Astrocyte of the hippocampus (primary cell): ENCODE measurements at places on chromosomes 3 and 15.

DNA sequence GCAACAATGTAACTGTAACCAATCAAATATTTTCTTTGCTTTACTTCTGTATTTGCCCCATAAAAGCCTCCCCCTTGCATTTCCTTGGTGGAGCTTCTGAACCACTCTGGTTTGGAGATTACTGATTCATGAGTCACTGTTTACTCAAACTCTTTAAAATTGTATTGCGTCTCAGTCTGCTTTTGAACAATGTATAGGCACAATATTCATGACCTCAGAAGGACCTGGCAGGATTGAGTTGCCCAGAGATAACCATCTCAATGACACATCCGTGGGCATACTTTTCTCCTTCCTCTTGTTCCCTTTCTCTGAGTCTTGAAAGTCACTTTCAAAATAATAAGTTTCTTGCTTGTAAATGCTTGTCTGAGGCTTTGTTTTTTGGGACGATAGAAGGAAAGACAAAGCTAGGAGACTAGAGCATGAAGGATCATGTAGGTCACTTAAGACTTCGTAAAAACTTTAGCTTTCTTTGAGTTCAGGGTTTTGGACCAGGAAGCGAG is 57.1 kb upstream of the POU1F1 start:
- peak; percentile 81 for DNase-seq

DNA sequence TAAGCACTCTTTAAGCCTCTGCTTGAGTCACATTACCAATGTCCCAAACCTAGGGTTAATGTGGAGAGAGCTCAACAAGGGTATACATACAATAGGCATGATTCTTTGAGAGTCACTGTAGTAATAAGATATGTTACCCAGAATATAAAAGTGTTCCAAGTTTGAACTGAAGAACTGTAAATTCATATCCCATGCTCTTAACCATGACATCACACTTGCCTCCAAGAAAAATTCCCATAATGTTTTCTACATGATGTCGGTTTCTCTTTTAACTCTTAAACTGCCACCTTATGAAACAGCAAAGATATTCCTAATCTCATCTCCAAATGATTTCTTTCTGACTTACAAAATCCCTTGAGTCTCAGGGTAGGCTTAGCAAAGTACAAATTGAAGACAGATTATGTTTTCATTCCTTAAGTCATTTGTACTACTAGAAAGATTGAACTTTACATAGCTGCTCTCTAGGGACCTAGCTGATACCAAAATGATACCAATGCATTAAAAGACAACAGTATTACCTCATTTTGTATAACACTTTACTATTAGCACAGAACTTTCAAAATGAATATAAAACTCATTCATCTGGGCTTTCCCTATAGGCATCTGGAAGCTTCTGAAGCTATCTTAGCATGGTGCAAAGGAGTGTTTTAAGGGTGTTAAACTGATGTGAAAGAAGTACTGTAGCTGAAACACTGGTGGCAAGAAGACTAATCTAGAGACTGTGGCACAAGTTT is 127.1 kb downstream of the KCNMB2 start:
- no peak for DNase-seq

- DNase-seq: peak; percentile 78
Observed at GRCh38 chr3:124202754-124203153, 210.8 kb upstream of the ROPN1 start.

GRCh38 chr3:14452740-14453710 is 50.6 kb downstream of the SLC6A6 start:
- peak; percentile 98 for DNase-seq

DNA sequence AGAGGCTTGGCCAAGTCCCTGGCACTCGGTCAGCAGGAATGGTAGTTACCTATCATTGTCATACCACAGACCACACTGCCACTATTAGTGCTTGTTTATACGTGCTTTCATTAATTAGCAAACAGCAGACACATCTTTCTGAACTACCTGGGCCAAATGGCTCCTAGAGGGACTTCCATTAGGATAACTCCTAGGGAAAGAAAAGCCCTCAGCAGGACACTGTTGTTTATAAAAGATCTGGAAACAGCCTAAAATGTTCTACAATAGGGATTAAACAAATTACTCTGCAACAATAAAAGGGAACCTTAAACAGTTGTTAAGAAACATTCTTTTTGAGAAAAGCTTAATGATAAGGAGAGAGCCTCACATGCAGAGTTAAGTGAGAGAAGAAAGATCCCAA is 38.5 kb downstream of the ARHGEF3 start:
- DNase-seq: no peak

DNA sequence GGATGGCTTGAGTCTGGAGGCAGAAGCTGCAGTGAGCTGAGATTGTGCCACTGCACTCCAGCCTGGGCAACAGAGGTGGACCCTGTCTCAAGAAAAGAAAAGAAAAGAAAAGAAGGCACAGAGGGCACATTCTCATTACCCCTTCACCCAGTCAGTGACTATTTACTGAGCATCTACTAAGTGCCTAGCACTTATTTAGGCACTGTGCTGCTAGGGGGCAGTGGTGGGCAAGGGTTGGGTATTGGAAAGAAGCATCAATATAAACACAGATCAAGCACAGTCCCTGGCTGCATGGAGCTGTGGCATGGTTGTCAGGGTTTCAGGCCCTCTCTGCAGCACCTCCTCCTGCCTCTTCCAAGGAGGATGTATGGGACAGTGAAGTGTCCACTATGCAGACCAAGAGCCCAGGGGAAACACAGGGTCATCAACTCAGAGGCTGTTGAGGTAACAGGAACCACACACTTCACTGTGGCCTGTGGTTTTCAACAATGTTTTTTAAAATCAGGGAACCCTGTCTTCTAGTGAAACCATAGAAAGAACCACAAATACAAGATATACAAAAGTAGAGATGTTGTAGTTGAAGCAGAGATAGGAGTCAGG is 138.5 kb downstream of the RAB11A start:
- no peak for DNase-seq

GRCh38 chr3:98777286-98777685 is 14.1 kb downstream of the ST3GAL6 start:
- DNase-seq: no peak

GRCh38 chr15:37093480-37094332 is 6.6 kb downstream of the MEIS2 start:
- peak; percentile 70 for DNase-seq

DNA sequence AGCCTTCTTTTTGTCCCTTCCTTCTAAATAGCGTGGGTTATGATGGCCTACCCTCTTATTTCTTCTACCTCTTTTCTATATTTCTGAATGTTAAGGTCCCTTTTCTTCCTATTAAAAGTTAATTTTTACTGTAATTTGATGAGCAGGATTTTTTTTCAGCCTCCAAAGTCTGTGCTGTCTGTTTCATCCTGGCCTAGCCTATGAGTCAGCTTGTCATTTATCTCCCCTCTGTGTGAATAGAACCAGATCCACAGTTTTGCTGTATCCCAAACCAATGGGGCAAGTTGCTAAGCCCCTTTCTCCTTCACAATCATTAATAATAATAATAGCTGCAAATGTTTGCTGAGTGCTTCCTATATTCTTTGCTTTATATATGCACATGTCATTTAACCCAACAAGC is 18.1 kb upstream of the C3orf38 start:
- DNase-seq: peak; percentile 15

GRCh38 chr3:72634128-72634527 is 214.1 kb downstream of the SHQ1 start:
- DNase-seq: no peak

- DNase-seq: no peak
Observed at GRCh38 chr3:53672981-53673380, 173.2 kb downstream of the CHDH start.

GRCh38 chr15:63605816-63606215 is 8.6 kb downstream of the FBXL22 start:
- DNase-seq: no peak

DNA sequence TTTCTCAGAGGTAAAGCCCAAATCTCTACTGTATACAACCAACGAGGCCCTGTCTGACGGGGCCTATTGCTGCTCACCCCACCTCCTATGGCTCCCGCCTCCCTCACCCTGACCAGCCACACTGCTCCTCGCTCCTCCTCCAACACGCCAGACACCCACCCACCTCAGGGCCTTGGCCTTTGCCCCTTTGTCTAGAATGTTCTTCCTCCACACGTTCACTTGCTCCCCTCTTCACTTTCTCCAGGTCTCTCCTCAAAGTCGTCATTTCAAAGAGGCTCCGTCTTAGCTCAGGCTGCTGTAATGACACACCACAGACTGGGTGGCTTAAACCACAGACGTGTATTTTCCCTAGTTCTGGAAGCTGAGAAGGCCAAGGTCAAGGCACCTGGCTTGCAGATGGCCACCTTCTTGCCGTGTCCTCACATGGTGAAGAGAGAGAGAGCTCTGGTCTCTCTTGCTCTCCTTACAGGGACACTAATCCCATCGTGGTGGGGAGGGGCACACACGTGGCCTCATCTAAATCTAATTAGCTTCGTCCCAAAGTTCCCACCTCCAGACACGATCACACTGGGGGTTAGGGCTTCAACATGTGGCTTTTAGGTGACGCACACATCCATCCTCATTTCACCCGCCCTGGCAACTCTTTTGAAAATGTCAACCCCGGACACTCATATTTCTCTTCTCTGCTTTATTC is 98.2 kb downstream of the TLE3 start:
- DNase-seq: no peak

DNA sequence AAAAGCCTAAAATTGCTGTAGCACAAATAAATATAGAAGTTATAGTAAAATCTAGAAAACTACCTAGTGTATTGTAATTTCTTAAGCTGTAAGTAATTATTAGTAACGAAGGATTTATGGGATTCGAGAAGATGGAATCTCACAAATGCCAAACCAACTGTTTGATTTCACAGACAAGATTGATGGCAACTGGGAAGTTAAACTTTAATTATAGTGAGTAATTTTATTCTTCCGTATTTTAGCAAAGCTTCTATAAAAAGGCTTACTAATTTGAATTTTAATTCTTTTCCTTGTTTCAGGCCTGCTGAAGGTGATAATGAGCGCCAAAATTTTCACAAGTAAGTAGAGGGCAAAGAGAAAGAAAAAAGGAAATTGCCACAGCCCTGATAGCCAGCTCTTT is 36.6 kb downstream of the GATM start:
- DNase-seq: no peak

DNA sequence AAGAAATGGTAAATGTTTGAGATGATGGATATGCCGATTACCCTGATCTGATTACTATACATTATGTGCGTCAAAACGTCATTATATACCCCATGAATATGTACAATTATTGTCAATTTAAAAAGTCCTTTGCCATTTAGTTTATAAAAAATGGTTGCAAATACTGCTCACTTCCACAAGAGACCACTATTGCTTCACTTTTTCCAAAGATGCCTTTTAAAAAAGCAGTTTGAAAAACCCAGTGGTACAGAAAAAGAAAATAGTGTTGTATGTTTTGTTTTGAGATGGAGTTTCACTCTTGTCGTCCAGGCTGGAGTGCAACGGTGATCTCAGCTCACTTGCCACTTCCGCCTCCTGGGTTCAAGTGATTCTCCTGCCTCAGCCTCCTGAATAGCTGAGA is 39.3 kb downstream of the EDEM1 start:
- peak; percentile 62 for DNase-seq

DNA sequence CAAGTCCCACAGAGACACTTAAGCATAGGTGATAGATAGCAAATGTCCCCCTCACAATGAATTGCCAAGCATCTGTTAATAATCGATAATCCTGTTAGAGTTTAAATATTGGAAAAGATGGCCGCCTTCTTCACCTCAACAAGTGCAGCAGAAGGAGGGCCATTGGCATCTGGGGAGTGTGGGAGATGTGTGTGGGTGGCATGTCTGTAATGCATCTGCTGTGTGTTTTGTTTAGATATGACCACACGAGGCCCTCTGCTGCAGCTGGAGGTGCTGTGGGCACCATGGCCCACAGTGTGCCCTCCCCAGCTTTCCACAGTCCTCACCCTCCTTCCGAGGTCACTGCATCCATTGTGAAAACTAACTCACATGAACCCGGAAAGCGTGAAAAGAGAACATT is 12.9 kb downstream of the MKRN2 start:
- DNase-seq: no peak

DNA sequence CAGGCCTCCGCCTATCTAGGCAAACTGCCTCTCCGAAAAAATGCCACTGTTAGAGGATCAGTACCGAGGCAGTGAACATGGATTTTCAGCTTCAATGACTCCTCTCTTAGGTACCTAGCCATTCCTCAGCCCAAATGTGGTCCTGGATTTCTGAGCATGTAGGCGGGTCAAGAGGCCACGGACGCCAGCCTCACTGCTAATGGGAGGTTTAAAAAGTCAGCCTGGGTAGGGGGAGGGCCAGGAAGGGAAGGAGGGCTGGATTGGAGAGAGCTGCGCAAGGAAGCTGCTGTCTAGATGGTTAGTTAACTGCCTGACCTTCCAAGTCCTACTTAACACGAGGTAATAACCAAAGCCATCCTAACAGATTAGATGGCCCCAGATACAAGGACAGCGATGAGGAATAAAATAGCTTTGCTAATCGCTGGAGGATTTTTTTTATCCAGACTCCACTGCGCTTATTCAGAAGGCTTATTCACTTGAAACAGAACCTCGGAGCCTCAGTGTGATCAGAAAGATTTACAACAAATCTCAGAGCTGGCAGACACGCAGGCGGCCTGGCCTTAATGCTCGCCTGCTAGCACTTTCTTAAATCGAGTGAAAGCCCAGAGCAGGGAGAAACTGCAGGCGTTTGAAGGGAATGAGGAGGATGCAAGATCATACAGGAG is 34.3 kb downstream of the TLE3 start:
- peak; percentile 40 for DNase-seq

GRCh38 chr3:39980781-39981180 is 171.4 kb downstream of the MYRIP start:
- DNase-seq: no peak

DNA sequence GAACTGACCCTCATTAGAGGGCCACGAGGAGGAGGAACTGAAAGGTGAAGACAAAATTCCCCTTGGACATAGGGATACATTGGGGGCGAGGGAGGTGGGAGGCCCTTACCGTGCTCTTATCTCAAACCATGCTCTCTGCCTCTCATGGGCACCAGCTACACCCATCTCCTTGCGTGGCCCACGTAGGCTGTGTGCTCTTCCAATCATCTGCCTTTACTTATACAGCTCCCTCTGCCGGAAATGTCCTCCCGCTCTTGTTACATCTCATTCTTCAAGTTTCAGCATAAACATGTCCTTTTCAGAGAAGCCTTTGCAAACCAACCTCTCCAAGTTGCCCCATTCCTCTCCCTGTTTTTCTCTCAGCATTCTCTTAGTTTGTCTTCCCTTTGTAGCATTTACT is 307.8 kb upstream of the PROK2 start:
- DNase-seq: no peak

GRCh38 chr3:186964616-186965015 is 34.3 kb downstream of the ST6GAL1 start:
- no peak for DNase-seq

DNA sequence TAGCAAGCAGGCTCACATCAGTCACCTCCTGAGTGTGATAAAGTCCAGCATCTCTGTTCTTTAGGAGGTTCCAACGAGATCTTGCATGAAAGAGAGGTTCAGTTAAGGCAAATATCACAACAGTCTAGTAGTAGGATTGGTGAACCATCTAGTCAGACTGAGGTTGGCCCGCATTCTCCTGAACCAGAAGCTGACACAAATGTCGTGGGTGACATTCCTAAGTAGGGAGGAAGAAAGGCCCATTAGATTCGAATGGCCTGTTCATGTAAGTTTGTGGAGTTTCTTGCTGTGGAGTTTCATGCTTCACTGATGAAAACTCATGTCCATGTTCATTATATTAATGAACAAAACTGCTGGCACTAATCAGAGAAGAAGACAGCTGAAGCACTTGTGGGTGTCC is 66.7 kb upstream of the XCR1 start:
- DNase-seq: no peak

GRCh38 chr3:49813497-49814174 is at the start of gene UBA7:
TSS of gene UBA7 (minus strand) at chr3:49813953. CDS start at chr3:49813787, 166 bp downstream.
- DNase-seq: peak; percentile 84
